RWPE1 (cell line): ENCODE measurements at places on chromosomes 4 and X.

GRCh38 chr4:109026588-109026987 is 263.7 kb upstream of the ETNPPL start:
- DNase-seq = no peak

DNA sequence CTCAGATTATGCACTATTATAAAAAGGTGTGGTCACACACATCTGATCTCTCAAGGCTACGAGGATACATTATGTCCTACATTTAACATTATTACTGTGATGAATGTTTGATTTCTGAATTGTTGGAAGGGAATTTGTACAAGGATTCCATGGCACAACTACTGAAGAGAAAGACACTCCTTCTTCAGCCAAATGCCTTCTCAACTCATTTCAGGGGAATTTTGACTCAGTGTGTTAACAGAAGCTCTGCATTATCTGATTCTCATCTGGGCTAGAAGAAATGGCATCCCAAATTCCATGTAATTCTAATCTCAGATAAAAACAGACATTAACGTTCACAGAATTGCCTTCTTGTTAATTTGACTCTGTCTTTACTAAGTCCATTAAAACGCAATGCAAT is 477.7 kb downstream of the PDGFC start:
- no peak for DNase-seq

GRCh38 chr4:104896660-104897645 is 249.7 kb upstream of the TET2 start:
- DNase-seq = no peak

DNA sequence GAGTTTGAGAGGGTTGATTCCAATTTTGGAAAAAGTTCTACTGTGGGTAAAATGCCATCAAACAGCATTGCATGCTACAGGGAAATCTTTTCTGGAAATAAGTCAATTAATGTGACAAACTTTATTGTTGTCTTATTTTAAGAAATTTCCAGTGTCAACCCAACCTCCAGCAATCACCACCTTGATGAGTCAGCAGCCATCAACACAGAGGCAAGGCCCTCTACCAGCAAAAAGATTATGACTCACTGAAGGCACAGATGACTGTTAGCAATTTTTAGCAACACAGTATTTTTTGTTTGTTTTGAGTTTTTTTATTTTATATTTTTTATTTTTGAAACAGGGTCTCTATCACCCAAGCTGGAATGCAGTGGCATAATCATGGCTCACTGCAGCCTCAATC is 165.4 kb upstream of the C1QTNF7 start:
- DNase-seq = no peak

DNA sequence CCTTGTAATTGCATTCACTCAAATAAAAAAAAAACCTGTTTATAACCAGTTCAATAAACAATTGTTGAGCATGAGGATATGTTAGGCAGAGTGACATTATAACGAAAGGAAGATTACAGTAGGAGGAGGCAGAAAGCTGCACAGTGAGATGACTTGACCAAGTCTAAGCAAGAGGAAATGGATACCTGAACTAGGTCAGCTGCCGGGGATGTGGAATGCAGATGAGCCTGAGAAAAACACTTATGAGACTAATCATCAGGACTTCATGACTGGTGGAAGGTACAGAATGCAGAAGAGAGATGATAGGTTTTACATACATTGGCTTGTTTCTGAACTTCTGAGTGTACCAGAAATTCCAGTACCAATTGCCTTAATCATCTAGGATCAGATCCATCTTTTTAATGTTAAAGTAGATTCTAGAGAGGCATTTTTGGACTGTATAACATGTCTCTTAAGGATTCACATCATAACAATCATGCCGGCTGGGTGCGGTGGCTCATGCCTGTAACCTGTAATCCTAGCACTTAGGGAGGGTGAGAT is 208.1 kb upstream of the PPP3CA start:
- DNase-seq = no peak

- no peak for DNase-seq
Observed at GRCh38 chr4:189232274-189232673, 708.4 kb upstream of the FRG1 start.

GRCh38 chrX:108064613-108065012 is 19.7 kb downstream of the VSIG1 start:
- no peak for DNase-seq

- no peak for DNase-seq
Observed at GRCh38 chrX:15579778-15580747, 20.7 kb downstream of the ACE2 start.

DNA sequence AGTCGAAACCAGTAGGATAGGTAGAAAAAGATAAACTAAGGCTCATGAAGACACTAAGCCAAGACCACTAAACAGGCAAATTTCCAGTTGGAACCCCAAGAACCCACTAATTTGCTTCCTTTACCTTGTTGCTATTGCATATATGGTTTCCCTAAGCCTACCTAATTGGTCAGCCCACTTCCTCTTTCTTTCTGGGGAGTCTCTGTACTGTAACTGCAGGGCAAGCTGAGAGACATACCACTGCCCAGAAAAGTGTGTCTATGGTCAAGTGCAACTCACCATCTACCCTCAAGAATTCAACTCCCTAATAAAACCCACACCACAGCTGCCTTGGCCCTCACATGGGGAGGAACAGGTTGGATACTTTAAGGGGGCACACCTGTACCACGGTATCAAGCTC is 28.6 kb downstream of the IDS start:
- DNase-seq = no peak

DNA sequence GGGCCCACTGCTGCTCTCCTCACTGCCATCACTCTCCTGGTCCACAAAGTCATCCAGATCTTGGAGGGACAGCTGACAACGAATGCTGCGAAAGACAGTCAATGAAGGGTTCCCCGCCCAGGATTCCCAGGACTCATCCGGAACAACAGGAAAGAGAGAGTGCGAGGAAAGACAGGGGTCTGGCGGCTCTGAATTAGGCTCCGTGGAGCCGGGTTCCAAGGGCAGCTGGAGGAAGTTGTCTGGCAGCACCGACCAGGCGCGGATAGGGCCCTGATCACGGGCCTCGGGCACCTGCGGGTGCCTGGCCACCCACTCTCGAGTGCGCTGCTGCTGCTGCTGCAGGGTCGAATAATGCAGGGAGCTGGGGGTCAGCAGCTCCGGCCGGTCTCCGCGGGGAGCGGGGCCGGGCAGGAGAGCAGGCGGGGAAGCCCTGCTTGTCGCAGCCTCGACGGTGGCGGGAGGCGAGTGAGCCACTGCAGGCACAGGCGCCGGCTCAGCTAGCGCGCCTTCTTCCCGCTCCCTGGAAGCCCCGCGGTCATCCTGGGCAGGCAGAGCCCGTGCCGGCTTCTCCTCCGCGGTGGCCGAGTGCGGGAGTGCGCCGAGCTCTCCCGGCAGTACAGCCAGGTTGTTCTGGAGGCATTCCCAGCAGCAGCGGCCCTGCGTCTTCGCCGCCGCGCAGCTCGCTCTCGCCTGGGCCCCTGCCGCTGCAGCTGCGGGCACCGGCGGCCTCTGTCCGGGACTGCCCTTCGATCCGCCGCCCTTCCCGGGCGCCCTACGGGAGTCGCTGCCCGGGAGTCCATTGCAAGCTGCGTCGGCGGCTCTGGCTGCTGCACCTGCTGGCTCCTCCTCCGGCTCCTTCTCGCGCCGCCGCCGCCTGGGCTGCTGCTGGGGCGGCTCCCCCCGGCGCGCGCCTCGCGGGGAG is 1.1 kb downstream of the SOWAHB start:
- peak; percentile 36 for DNase-seq

DNA sequence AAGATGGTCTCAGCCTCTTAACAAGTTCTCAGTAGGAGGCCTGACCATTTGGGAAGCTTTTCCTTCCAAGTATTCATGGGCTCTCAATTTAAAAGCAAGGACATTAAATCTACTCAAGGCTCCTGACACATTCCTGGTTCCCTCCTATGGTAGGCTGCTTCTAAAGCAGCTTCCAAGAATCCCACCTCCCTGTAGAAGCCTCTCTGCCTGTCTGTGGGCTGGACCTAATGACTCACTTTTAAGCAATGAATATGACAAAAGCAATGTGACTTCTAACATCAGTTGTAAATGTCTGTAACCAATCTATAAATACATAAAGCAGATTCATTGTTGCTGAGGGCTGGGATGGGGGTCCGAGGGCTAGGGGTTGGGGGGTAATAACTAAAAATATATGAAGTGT is 99.5 kb upstream of the FAM9B start:
- no peak for DNase-seq

DNA sequence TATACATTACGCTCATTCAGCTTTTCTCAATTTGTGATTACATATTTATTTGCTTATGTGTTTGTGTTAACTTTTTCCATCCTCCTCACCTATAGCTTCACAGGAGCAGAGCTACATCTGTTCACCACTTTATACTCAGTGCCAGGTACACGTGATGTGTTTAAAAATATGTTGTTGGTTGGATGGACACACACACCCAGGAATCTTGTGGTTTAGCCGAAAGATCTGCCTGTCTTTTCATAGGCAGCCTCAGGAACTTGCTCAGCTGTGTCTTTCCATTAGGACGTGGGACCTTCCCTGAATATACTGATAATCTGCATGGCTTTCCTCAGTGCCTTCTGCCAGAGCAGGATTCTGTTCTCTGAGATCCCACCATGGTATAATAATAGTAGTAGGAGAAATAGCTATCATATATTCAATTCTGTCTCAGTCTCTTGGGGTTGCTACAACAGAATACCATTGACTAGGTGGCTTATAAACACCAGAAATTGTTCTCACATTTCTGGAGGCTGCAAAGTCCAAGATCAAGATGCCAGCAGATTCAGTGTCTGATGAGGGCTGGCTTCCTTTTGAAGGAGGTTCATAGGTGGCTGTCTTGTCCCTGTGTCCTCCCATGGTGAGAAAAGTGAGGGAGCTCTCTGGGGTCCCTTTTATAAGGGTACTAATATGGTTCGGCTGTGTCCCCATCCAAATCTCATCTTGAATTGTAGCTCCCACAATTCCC is 50.0 kb upstream of the SOD3 start:
- DNase-seq = no peak

DNA sequence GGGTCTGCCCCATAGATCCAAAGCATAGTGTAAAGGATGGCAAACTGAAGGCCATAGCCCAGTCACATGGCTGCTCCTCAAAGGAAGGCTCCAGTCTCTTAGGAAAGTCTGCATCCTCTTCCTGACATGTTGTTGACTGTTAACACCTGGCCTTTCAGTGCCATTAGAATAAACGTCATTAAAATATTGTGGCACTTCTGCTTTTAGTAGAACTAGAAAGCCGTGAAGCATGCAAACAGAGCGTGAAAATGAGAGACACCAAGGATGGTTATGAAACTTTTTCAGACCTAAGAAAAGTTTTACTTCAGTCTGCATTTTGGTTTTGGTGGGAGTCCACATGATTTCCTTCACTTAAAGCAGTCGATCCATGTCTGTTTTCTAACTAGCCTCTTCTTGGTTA is 41.1 kb upstream of the AFF2 start:
- DNase-seq = no peak

DNA sequence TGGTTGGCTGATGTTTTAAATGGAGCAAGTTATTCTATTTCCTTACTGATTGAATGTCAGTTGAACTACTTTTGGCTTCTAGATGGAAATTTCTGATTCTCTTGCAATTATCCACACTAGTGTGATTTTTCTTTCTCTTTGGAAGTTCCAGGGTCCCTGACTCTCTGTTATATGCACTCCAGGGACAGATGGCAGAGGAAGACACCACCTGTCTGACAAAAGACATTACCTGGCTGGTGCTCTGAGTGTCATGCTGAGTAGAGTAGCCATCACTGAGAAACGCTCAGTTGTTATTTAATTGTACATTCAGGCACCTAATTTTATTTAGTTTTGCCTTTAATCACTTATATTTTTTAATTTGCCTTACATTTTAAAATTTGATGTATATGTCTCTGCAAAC is 105.4 kb upstream of the TLL1 start:
- no peak for DNase-seq
